ENCODE measurements at places on chromosomes 7 and 10.

- DNase-seq = no peak
These were observed 13.0 kb downstream of the OGDHL start for GRCh38 chr10:49749144-49749543.

DNA sequence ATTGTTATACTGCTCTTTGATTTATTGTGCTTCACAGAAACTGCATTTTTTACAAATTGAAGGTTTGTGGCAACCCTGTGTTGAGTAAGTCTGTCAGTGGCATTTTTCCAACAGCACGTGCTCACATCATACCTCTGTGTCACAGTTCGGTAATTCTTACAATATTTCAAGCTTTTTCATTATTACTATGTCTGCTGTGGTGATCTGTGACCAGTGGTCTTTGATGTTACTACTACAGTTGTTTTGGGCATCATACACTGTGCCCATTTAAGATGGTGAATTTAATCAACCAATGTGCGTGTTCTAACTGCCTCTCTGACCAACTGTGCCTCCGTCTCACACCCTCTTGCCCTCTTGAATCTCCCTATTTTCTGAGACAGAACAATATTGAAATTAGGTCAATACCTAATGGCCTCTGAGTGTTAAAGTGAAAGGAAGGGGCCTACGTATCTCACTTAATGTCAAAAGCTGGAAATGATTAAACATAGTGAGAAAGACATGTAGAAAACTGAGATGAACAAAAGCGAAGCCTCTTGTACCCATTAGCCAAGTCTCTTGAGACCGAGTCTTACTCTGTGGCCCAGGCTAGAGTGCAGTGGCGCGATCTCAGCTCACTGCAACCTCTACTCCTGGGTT is 20.2 kb upstream of the ASL start:
- no peak for DNase-seq

DNA sequence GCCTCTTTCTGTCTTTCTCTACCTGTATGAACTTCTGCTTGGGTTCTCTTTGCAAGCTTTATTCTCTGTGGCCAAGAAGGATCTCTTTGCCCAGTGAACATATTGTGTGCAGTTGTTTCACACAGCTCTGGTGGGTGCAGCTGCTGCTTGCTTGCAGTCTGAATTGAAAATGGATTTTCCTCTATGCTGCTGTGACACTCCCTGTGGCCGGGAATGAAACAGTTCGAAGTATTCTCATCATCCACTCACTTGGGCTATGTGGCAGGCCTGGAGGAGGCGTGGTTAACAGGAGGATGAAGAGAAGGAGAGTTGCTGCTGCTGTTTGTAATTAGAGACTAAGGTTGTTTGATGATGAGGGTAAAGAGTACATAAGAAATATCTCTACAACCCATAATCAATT is 28.4 kb upstream of the ITGA8 start:
- no peak for DNase-seq

DNA sequence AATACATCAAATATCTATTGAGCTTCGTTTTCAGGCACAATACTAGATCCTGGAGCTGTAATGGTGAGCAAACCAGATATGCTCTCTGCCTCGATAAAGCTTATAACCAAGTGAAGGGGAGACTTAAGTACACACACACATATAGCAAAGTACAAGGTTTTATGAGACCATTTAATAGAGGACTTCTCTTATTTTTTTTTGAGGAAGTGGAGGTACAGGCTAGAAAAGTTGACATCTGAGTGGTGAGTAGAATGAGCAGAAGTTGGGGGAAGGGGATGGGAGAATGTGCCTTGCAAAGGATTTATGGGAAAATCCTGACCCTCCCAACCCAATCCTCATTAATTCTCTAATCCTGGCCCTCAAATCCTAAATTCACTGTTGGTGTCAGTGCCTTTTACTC is 7.7 kb downstream of the CCDC136 start:
- DNase-seq = no peak

DNA sequence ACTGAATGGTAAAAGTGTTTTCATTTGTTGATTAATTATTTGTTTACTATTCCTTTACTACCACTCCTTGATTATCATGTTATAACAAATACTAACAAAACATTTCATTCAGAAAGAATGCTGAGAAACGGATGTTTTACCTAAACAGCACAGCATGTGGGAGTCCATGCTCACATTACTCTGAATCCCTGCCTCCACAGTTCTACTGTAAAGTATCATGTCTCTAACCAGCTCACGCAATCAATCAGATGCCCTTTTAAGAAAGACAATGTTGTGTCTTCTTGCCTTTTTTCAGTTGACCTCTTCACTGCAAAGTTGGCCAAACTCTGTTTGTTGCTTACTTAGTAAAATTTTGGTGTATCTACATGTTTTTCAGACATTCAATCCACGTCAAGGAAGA is 232.5 kb upstream of the MDFIC start:
- DNase-seq = no peak

DNA sequence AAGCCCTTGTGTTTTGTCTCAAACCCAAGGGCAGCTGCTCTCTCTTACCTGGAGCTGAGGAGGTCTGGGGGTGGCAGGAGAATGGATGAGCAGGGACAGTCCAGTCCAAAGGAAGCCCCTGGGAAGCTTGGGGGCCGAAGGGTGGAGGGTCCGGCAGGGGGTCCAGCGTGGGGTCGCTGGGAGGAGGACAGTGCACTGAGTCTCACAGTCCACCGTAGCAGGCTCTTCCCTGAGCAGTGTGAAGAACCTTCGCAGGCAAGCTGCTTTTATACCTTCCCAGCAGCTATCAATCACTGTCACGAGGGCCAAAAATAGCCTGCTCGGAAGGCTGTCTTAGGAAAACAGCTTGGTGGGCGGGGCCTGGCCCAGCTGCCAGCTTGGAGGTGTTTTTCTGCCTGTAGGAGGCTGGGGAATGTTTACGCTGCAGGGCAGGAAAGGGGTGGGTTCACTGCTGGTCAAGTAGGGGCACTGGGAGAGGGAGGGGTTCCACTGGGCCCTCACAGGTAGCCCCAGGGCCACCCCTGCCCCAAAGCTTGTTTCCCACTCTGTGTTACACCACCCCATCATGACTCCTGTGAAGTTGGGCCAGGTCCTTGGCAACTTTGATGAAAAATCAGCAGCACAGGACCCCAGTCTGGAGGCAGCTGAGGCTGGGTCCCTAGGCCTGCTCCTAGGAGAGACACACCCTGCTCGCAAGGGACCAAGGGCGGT is at the start of gene DEPP1:
Gene DEPP1 (minus strand): TSS at position 240 of the 711 bp plus-strand sequence. CDS start 779 bp downstream, outside the sequence.
- no peak for DNase-seq

DNA sequence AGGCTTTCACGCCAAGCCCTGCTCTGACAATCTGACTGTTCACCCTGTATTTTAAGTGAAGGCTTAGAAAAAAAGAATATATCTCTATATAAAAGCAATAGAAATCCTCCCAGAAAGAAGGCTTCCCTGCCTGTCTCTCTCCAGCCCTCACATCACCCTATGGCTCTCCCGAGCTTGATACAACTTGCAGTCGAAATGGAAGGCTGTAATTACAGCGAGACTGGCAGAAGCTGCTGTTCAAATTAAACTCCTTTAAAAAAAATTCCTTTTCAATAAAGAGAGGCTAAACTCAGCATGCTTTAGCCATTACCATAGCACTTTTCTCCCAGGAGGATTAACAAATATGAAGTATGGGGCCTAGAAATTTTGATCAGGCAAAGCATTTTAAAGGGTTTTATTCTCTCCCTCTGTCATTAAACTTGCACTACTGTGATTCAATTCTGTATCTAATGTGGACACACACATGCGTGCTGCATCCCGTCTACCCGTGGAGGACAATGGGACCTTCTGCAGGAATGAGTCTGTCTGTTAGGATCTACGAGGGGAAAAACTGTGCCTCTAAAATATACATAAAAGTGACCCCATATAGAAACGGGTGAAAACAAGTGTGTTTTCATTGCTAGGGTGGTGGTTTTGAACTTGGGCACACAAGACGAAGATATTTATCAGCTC is 223.8 kb downstream of the USP6NL start:
- DNase-seq = no peak

DNA sequence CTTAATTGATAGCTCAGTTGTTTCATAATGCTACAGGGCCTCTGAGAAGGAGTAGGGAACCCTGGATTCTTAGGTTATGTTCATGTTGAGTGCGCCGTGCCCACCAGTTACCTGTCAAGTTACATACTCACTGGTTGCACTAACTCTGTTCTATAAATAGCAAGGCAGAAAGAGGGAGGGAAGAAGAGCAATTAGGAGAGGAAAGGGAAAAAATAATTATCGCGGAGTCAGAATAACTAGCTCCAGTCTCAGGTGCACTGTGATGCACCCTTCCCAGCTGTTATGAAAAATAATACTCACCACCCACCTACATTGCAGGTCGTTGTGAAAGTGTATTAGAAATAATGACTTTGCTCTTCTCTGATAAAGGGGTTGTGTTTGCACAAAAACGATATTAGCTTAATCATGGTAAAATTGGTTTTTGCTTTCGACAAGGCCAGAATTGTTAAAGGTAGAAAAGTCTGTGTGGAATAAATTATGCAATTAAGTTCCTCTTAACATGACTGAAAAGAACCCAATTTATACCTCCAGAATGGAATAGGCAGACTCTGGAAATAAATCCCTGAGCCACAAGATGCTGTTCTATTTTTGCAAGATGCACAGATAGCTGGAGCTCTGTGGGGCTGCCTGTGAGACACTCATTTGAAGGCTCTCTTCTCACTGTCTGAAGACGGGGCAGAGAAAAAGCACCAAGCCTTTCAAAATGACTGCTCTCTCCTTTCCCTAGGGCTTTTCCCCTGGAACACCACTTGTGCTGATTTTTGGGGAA is 137.6 kb upstream of the PITRM1 start:
- no peak for DNase-seq

DNA sequence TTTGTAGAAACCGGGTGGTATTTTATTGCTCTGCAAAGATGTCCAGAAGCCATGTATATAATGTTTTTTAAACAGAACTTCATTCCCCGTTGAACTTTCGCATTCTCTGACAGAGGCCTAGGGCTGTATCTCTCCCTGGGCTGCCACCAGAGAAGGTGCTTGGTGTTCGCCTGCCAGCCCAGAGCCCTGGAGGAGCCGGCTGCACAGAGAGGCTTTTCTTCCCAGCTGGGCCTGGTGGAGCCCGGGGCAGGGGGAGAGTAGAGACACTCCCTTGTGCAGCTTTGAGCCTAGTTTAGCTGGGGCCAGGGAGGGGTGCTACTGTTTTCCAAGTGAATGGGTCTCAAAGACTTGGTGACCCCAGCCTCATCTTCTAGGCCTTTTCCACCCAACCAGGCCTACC is 13.6 kb upstream of the TRIM8 start:
- DNase-seq = no peak

GRCh38 chr10:98608411-98608810 is 161.7 kb upstream of the HPS1 start:
- DNase-seq = no peak

GRCh38 chr7:157402388-157402703 is 65.5 kb downstream of the DNAJB6 start:
- no peak for DNase-seq

Measured in effector CD4-positive, alpha-beta T cell (primary cell).